Nucleus accumbens (tissue), 56 donors: ENCODE measurements at places on chromosomes 16 and 17.

GRCh38 chr16:74773446-74774222 lies 986 bp downstream of the FA2H start:
- DNase-seq = no peak

DNA sequence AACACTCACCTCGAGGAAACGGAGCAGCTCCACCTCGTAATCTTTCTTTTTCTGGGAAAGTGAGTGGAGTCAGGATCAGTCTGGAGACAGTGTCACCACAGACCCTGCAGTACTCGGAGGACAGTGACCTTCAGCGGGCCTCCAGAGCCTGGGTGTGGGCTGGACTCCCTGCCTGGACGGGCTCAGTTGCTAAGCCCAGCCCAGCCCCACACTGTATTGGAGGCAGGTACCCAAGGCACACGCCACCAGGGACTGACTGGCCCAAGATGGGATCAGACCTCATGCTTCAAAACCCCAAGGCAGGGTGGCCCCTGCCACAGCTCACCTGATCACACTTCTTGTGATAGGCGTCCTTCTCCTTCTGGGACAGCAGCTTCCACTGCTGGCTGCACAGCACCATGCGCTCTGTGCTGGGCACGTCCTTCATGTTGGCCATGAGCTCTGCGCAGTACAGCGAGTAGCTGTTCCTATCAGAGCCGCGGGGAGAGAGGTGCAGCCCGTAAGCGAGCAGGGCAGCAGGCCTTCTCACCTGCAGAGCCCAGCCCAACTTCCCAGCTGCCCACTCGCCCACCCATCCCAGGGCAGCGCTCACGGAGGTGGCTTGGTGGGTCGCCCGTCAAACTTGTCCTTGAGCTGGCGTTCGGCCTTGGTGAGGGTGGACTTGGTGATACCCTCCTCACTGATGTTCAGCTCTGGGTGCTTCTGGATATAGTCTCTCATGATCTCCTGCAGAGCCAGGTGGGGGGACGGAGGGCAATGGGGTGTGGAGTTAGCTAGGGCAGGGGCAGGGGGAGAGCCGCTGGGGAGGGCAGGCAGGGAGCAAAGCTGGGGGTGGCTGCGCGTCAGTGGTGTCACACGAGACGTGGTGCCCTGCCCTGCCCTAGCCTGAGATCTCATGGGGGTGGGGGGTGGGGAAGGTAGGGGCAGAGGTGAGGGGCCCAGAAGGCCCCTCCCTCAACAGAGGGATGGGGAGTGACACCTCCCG lies 7.9 kb downstream of the UBTF start:
- DNase-seq = no peak

GRCh38 chr17:35788477-35789368 lies 6.7 kb downstream of the MMP28 start:
- no peak for DNase-seq

DNA sequence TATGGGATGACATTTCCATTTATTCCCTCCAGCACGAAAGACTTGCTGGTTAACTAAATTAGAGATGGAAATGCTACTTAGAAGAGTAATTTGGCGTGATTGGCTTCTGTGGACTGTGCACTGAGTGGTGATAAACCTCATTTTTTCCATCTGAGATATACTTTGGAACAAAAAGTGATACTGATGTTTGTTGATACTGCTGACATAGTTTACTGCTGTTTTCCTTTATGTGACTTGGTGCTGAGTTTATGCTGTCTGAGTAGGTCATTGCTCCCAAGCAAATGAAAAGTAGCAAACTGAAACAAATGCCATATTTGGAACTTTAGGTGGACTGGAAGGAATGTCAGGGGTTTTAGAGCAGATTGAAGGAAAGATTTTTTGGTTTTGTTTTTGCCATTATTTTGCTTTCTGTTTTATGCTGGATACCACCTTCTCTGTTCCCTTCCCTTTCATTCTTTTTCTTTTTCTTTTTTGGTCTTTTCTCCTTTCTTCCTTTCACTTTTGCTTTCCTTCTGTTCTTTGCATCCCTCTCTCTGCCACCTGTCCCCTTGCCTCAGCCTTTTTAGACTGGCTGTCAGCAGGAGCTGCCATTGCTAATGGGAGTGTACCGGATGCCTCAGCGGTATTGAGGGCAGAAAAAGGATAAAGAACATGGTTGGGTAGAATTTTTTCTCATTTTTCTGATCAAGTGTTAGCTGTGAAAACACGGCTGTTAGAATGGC lies 41.8 kb downstream of the NUP93 start:
- no peak for DNase-seq

- DNase-seq = no peak
Measured at GRCh38 chr17:13690806-13691205, 89.1 kb upstream of the HS3ST3A1 start.

DNA sequence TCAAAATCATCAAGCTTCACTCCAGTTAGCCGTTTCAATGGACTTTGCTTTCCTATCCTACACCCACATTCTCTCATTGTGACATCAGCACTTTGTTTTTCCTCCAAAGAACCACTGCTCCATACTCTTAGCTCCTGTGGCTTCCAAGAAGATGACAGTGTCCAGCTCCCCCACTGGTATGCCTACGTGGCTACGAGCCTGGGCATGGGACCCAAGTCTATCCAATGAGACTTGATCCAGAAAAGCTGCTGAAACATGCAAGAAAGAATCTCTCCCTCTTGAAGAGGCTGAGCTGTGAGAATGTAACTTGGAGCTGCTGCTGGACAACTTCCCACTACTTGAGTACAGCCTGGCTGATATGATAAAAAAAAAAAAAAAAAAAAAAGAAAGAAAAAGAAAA lies 9.4 kb downstream of the TOX3 start:
- no peak for DNase-seq

DNA sequence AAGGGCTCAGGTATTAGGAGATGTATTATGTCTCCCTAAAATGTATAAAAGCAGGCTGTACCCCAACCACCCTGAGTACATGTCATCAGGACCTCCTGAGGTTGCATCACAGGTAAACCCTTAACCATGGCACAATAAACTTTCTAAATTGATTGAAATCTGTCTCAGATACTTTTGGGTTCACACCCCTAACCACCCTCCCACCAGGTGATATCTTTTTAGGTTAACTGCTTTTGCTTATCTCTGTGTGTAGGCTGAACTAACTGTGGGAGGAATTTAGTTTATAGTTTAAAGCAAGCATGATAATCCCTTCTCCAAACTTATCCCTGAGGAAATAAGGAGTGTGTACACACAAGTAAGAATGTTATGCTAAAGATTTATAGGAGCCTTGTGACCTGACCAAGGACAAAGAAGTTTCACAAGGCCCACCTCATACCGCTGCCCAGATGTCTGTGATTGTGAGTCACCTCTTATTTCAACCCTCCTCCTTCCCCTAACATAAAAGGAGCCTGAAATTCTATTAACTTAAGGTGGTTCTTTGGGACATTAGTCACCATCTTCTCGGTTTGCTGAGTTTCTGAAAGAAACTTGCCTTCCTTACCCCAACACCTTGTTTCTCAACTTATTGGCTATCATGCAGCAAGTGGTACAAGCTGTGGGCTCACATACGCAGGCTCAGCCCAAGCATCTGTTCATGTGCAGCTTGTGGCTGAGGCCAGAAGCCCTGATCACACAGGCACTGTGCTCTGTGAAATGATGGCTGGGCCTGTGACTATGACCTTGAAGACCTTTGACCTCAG lies 11.3 kb downstream of the PRSS22 start:
- no peak for DNase-seq

- DNase-seq = peak; percentile 33
Measured at GRCh38 chr16:66551788-66552285, 539 bp upstream of the CKLF start.
